Kidney (tissue), 22 donors: ENCODE measurements at places on chromosomes 7 and 10. TPM values are rescaled to one million over a fixed set of nuclear protein-coding genes. Genes with fewer than 3 reads are reported as not detected.

Gene IFRD1
- 31.5 TPM for total RNA-seq

Gene FLNC
- total RNA-seq: 12.2 TPM

- no peak overlapping the region for H3K27ac ChIP-seq
- no peak overlapping the region for H3K4me3 ChIP-seq
- H3K4me1 ChIP-seq: no peaks in the 10 kb centered on the region
- H3K27me3 ChIP-seq: no peaks in the 10 kb centered on the region
Observed at GRCh38 chr7:115178835-115179234, 256.9 kb downstream of the MDFIC start.

DNA sequence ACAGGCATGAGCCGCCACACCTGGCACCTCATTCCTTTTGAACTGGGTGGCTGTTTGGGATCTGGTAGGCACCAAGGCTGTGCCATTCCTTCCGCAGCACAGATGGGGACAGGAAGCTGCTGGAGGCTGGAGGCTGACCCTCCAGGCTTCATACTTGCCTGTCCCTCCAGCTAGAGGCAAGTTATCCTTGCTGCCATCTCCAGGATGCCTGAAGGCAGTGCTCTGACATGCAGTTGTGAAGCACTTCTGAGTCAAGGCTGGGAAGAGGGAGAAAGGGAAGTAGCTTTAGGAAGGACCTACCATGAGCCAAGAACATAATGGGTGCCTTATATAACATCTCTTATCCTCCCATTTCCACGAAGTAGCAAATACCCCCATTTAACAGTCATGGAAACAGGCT, 9.5 kb downstream of the MARVELD1 start:
- H3K4me3 ChIP-seq: no peak overlapping the region
- H3K27ac ChIP-seq: no peak overlapping the region
- H3K4me1 ChIP-seq: no peaks in the 10 kb centered on the region

- no peaks in the 10 kb centered on the region for H3K27me3 ChIP-seq
- no peak for DNase-seq
- no peak overlapping the region for H3K27ac ChIP-seq
- H3K4me1 ChIP-seq: no peaks in the 10 kb centered on the region
Observed at GRCh38 chr10:126997801-126998590, 92.8 kb downstream of the DOCK1 start.

- H3K36me3 ChIP-seq: no peaks in the 10 kb centered on the region
- H3K4me1 ChIP-seq: peaks cover 7% of the 10 kb centered on the region
- H3K27me3 ChIP-seq: no peaks in the 10 kb centered on the region
- H3K27ac ChIP-seq: no peak overlapping the region
- DNase-seq: no peak
Observed at GRCh38 chr10:34648919-34649318, 166.2 kb downstream of the PARD3 start.

Gene NSUN5
- total RNA-seq: 25.8 TPM

DNA sequence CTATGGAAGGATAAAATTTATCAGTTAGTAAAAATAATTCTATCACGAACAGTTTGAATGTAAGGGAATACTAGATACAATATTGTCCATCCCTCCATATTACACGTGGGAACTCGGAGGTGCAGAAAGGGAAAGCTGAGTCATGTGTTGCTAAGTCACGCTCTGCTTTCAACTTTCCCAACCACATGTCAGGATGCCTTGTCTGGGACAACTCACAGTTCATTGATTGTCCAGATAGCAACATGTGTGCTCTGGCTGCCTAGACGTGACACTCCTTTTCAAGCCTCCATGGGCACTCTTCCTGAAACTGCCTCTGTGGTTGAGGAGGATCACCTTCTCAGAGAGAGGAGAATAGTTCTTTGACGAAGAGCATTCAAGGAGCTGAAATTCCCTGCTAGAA, 808.1 kb downstream of the GRID1 start:
- H3K27me3 ChIP-seq: no peaks in the 10 kb centered on the region
- no peaks in the 10 kb centered on the region for H3K36me3 ChIP-seq
- H3K4me1 ChIP-seq: no peaks in the 10 kb centered on the region
- DNase-seq: no peak
- no peak overlapping the region for H3K27ac ChIP-seq
